ENCODE measurements at places on chromosomes 5 and 9.
A peak's percentile ranks its signal among the peaks of the same experiment; 100 is the strongest.

DNA sequence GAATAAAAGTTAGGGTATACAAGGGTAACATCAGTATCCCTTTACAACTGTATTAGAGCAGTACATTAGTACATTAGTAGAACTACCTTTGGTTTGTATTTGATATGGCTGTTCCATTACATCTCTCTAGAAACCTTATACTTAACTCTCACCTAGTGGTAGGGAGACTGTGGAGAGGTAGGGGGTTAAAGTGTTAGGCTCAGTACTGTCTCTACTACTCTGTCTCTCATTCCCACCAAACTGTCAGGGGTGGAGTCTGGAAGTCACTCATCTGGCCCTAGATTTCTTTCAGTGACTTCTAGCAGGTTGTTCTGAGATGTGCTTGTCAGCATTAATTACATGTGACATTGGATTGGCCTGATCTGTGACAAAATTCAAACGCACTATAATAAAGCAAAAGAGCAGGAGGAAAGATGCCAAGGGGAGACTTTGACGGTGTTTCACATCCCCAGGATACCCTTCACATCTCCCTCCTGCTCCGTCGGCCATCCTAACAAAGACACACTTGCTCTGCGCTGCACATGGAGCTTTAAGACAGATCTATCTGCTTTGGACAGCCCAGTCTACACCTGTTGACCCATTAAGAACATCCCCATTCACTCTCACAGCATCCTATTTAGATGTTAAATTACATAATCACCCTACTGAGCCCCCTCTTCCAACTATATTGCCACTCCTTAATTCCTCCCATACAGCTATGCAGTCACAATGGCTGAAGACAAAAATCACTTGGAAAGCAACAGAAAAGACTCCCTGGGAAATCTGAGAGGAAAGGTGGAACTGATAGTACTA lies 1043.0 kb upstream of the DMAC1 start:
- no peak for DNase-seq

- no peak for DNase-seq
Observed at GRCh38 chr5:11000515-11001353, 239.7 kb upstream of the DAP start.

DNA sequence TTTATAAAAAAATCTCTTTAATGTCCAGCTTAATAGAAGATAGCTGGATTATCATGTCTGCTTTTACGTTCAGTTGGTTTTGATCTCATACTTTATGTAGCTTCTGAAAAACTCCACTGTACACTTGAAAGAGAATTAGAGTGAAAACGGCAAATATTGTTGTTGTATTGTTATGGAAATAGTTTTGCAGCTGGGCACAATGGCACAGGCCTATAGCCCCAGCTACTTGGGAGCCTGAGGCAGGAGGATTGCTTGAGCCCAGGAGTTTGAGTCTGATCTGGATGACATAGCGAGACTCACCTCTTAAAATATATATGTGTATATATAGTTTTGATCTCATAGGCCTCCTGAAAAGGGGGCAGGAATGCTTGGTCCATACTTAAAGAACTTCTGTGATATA lies 67.4 kb upstream of the PRRC1 start:
- DNase-seq, result no peak

- DNase-seq, result peak; percentile 28
Observed at GRCh38 chr9:101601904-101602765, 7.4 kb upstream of the PPP3R2 start.

DNA sequence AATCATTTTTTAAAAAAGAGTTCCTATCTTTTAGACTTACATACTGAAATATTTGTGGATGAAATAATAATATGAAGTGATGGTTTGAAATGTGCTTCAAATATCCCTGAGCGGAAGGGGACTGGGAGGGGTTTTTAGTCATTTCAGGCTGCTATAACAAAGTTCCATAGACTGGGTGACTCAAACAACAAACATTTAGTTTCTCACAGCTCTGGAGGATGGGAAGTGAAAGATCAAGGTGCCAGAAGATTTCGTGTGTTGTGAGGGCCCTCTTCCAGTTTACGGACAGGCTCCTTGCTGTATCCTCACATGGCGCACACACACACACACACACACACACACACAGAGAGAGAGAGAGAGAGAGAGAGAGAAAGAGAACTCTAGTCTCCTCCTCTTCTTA lies 27.1 kb upstream of the TEX10 start:
- DNase-seq, result no peak

- no peak for DNase-seq
Observed at GRCh38 chr9:96604004-96604319, 15.7 kb downstream of the CDC14B start.

- no peak for DNase-seq
Observed at GRCh38 chr5:57893926-57894325, 411.3 kb upstream of the ACTBL2 start.

- no peak for DNase-seq
Observed at GRCh38 chr5:143084407-143084806, 314.2 kb downstream of the ARHGAP26 start.

DNA sequence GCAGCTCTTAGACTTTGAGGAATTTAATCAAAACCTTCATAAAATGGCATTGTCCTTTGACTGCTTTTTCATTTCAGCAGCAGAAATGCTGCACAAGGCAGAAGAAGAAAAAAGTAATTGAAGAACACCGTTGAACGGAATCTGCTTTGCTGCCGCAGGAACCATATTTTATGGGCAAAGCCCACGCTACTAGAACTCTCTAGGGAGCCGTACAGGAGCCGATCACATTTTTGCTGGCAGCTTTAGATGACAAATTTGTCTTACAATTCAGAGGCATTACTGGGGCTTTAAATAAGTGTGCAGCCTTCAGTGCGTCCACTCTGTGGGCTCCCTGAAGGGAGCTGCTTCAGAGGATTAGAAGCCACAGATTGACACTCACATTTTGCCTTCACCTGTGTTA lies 5.4 kb downstream of the CFAP90 start:
- no peak for DNase-seq

GRCh38 chr9:73037613-73038012 lies 84.8 kb upstream of the ALDH1A1 start:
- peak; percentile 29 for DNase-seq

DNA sequence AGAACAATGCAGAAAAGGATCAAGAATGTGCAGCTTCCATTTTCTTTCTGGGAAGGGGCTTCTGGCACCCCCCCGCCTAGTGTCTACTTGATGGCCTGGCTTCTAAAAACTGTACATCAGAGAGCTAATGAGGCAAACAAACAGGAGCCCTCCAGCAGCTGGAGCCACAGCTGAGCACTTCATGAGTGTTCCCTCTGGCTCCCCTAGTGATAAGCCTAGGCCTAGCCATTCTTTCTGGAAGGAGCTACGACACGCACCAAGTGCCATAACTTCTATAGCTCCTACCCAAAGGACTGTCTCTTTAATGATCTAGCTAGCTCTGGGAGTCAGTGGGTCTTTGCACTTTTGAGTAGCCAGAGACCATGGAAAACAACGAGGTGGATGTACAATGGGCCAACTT lies 66.1 kb downstream of the DNAH5 start:
- DNase-seq, result no peak

DNA sequence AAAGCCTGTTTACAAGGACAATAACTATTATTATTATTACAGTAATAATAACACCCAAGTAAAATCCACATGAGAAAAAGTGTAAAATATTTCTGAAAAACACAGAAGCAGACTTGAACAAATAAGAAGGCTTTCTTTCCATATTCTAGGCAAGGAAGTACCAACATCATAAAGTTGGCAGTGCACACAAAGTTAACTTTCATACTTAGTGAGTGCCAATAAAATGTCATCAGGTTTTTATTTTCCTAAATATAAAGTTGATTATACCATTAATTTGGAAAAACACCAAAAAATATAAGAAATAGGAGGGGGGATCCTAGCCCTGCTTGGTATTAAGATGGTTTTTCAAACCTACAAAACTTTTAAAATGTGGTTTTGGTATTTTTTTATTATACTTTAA lies 161.4 kb downstream of the PRELID2 start:
- no peak for DNase-seq

- DNase-seq, result no peak
Observed at GRCh38 chr9:133477992-133478850, 678 bp downstream of the SLC2A6 start.

DNA sequence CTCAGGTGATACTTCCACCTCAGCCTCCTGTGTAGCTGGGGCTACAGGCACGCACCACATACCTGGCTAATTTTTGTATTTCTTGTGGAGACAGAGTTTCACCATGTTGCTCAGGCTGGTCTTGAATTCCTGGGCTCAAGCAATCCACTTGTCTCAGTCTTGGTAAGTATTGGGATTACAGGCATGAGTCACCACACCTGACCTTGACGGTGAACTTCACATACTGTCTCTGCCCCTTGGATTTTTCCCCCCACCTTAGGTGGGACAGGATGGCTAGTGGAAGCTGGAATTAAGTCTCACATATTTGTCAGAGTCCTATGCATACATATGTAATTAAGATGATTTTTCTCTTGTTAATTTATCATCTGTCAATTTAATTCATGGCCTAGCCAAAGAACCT lies 20.9 kb upstream of the RFK start:
- DNase-seq, result no peak

DNA sequence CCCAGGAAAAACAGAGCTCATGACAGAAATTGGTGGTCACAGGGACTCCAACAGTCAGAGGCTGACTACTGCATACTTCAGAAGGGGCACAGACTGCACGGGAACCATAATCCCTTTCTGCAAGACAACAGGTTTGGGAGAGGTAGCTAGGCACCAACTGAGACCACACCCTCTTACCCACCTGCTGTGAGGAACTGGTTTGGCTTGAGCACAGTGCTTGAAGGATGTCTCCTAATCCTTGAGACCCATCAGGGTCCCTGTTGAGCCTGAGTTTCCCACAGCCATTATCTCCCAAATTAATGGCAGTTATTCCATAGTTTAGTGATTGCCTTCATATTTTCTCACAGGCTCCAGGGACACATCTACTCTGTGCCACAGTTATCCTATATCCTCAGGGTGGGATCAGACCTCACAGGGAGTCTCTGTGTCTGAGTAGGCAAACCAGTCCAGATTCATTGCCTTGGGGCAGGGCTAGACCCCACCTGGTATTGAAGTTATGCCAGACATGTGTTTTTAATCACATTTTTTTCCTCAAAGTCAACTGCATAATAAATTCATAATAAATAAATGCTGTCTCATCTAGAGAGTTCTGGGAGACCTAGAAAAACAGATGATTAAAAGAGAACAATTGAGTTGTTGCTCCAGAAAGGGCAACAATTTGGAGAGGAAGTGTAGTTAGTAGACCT lies 9.3 kb upstream of the CAST start:
- no peak for DNase-seq

- DNase-seq, result no peak
Observed at GRCh38 chr9:127534931-127535330, 77.1 kb upstream of the STXBP1 start.

GRCh38 chr5:79069488-79070349 lies at the start of the genes BHMT2 and DMGDH:
Gene BHMT2 (plus strand): TSS chr5:79069767. CDS start chr5:79069783, 16 bp downstream.
Gene DMGDH (minus strand): TSS chr5:79069674. CDS start chr5:79069620, 54 bp downstream.
- no peak for DNase-seq

DNA sequence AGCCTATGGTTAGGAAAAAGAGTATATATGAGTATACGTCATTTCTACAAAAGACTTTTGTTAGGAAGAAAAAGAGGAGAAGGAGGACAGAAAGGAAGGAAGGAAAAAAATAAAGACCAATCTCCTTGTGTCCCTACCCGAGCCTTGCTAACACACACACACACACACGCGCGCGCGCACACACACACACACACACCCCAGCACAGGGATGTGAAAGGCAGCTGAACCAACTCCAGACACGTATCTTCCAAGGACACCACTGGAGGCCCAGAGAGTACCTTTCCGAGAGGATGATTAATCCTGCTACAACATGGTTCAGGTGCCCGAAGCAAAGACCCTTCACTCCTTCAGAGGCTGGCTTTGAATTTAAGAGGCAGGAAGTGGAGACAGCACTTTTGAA lies 56.9 kb upstream of the GALNT10 start:
- DNase-seq, result no peak

DNA sequence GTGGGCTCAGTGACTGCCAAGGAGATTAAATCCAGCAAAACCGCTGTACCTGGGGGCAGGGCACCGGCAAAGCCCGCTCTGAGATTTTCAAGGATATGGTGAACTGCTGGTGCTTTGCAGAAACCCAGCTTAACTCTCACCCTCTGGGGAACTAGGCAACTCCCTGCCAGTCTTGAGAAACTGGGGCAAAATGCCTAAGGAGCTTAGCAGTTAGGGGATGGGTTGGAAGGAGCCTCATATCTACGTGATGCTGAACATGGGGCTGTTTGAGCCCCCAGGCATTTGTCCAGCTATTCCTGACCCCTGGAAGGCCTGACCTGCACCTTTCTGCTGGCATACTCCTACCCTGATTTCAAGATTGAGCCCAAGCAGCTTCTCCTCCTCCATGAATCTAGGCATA lies 108.6 kb upstream of the TBC1D2 start:
- DNase-seq, result no peak

- no peak for DNase-seq
Observed at GRCh38 chr9:110526426-110526825, 53.1 kb downstream of the SVEP1 start.

All from Jurkat, Clone E6-1 (cell line).